Stimulated activated CD4-positive, alpha-beta T cell treated with anti-CD3 and anti-CD28 coated beads, Interleukin-12 subunit alpha, Interleukin-12 subunit beta, amount 100 ng/mL, for 24 hours (primary cell): ENCODE measurements at places on chromosomes 12 and 14.

GRCh38 chr14:79373451-79373850 is 837.9 kb downstream of the DIO2 start:
- DNase-seq, result no peak

- DNase-seq, result no peak
Measured at GRCh38 chr14:22268875-22269274, 320.1 kb downstream of the DAD1 start.

- no peak for DNase-seq
Measured at GRCh38 chr12:75702477-75703093, 191.2 kb upstream of the KRR1 start.

DNA sequence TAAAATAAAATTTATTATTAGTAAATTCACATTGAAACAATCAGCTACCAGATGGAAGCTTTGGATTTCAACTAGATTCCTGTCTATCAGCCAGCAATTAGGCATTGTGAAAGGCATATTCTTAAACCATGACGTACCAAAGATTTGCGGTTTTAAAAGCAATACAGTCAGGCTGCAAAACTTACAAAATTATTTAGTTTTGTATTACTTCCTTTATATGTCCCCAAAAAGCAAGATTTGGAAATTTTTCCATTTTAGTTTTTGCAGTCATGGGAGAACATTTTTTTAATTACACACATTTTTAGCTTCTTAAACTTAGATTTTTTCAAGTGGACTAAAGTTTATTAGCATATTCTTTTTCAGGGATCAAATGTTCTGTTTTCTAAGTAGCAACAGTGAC is 225.0 kb upstream of the KITLG start:
- no peak for DNase-seq

GRCh38 chr12:61915420-61915819 is 344.8 kb upstream of the USP15 start:
- DNase-seq, result no peak

DNA sequence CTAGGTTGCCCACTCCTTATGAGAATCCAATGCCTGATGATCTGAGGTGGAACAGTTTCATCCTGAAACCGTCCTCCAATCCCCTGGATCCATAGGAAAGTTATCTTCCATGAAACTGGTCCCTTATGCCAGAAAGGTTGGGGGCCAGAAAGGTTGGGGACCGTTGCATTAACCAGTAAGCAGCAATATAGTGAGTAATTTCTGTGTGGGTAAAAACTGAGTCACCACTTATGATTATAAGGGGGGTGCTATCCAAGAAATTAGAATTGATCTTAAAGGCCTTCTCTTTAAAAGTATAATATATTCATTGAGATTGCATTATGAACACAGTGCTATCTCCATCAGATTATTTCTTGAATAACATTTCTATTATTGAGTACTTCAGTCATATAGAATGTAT is 97.2 kb downstream of the PCNX1 start:
- no peak for DNase-seq

DNA sequence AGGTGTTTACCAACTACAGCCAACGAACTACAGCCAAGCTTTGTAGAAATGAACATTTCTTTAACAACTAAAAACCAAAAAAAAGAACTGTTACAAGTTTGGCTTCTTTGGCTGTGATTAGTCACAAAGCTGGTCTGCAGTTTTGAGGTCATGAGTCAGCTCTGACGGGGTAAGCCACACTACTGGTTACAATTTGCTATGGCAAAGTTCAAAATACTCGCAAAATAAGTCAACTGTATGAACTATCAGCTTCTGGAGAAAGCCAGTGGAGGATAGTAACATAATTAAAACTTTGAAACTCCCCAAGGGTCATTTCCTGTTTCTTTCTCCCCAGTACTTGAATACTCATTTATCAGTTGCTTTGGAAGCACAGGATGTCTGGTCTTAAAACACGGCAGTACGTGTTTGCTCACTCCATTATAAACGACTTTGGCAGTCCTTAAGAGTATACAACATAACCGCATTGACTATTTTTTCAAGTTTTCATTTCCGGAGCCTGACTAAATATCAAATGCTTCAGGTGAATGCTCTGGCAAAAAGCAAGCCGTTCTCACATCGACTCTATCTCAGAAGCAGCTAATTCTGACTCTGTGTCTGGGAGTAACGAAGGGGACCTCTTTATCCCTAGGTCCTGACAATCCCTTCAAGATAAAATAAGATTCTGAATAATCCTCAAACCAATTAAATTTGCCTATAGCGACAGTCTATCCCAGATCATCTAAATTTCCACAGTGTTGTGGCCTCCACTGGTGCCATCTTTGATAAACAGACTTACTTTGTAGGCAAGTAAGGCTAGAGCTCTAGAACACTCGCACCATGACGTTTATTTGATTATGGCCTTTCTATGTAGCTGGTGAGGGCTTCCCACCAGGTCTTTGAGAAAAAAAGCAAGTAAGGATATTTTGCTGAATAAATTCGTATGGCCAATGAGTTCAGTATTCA is 10.6 kb downstream of the PHLDA1 start:
- peak; percentile 65 for DNase-seq

DNA sequence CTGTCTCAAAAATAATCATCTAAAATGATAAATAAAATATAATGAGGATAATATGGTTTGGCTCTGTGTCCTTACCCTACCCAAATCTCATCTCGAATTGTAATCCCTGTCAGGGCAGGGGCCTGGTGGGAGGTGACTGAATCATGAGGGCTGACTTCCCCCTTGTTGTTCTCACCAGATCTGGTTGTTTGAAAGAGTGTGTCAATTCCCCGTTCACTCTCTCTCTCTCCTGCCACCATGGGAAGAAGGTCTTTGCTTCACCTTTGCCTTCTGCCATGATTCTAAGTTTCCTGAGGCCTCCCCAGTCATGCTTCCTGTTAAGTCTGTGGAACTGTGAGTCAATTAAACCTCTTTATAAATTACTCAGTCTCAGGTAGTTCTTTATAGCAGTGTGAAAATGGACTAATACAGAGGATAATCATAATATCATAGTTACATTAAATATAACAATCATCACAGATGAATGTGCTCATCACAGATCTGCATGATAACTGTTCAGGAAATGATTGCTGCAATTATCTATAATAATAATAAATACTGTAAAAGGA is 12.6 kb downstream of the EFCAB11 start:
- DNase-seq, result no peak

- no peak for DNase-seq
Measured at GRCh38 chr12:12819752-12820311, 6.7 kb downstream of the DDX47 start.

DNA sequence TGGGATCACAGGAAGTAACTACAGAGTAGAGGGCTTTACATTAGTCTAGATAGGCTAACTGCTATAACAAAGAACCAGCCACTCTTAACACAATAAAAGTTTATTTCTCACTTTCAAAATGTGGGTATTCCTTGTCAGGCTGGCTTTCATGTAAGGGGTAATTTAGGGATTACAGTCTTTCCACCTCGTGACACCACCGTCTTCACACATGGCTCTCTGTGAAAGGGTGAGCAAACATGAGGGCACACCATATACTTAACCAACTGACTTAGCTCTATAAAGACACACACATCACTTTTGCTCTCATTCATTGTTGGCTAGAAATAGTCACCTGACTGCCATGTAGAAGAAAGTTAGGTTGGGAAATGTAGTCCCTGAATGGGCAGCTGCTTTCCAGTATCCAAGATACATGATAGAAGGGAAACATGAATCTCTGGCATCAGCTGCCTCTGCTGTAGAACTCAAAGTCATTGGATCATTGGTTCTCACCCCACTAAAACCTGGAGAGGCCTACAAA is 66.1 kb upstream of the CRY1 start:
- no peak for DNase-seq

DNA sequence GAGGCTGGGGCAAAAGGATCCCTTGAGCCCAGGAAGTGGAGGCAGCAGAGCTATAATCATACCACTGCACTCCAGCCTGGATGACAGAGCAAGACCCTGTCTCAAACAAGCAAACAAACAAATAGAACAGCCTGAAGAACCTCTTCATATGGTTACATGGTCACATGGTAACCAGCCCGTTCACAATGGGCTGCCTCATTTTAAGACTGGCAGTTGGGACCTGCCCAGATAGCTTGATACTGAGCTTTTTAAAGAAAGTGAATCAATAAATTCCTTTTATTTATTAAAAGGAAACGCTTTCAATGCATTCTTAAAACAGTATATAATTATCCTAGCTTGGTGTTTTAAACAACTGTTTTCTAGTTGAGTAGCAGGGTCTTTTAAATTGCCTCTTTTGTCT is 10.5 kb downstream of the MLXIP start:
- no peak for DNase-seq

- DNase-seq, result no peak
Measured at GRCh38 chr14:101506211-101506925, 54.9 kb upstream of the DIO3 start.

DNA sequence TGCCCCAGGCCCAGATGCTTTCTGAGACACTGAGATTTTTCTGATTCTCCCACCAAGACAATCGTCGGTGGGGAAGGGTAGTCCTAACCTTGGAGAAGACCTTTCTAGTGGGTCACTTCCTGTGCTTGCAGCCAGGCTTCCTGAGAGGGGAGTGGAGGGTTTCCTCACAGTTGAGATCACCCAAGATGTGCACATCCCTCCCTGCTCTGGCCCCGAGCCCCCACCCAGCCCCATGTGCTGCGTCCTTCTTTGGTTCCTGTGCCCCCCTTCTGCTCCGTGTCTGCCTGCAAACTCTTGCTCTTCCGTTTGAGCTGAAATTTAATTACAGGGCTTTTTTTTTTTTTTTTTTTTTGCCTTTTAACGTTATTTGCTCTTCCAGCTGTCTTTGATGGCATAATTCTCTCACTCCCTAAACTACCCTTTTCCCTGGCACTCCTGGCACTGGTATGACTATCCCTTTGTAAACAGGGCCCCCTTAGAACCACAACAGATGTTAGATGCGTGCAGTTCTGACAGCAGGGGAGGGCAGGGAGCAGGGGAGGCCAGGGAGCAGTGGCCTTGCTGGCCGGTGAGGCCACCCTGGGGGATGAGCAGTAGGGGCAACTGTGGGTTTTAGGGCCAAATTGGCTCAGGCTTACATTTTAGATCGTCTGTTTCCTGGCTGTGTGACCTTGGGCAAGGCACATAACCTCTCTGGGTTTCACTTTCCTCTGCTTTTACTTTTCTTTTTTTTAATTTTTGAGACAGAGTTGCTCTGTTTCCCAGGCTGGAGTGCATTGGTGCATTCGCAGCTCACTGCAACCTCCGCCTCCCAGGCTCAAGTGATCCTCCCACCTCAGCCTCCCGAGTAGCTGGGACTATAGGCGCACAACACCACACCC is 144.5 kb downstream of the PHETA1 start:
- DNase-seq, result no peak

DNA sequence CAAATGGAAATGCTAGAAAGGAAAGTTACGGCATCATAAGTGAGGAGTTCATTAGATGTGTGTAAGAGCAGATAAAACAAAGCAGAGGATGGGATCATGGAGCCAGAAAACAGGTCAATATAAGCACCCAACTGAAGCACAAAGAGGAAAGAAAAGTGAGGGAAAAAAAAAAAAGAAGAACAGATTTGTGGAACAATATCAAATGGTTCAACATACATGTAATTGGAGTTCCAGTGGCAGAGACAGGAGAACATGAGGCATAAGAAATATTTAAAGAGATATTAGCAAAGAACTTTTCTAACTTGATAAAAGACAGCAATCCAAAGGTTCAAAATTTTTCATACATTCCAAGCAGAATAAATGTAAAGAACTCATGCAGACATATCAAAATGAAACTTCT is 54.1 kb downstream of the SPTSSA start:
- no peak for DNase-seq

- DNase-seq, result peak; percentile 54
Measured at GRCh38 chr14:91349481-91350074, 68.0 kb downstream of the CCDC88C start.

GRCh38 chr12:83465632-83466031 is 778.9 kb downstream of the TMTC2 start:
- DNase-seq, result no peak

DNA sequence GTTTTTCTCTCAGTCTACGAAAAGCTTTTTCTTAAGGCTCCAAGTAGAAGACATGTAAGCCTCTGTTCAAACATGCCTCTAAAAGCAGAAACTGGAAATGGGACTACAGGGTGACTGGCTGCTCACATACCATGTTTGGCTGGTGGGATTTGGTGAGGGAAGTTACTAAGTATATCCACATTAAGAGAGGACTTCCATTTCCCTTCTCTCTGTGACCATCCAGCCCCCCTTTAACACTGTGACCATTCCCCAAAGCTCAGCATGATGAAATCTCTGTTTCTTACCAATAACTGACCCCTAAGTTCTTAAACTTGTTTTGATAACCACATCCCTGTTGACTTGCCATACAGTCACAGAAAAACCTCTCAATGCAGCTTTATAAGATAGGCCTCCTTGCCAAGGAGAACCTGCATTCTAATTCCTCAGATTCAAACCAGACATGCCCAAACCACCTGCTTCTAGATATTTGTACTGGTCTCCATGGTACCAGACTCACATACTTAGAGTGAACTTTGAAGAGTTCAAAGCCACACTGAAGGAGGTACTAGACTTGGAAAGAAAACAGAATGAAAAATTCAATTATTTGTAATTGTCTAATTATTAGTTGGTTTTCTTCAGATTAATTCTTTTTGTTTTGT is 102.2 kb downstream of the VEZT start:
- no peak for DNase-seq

DNA sequence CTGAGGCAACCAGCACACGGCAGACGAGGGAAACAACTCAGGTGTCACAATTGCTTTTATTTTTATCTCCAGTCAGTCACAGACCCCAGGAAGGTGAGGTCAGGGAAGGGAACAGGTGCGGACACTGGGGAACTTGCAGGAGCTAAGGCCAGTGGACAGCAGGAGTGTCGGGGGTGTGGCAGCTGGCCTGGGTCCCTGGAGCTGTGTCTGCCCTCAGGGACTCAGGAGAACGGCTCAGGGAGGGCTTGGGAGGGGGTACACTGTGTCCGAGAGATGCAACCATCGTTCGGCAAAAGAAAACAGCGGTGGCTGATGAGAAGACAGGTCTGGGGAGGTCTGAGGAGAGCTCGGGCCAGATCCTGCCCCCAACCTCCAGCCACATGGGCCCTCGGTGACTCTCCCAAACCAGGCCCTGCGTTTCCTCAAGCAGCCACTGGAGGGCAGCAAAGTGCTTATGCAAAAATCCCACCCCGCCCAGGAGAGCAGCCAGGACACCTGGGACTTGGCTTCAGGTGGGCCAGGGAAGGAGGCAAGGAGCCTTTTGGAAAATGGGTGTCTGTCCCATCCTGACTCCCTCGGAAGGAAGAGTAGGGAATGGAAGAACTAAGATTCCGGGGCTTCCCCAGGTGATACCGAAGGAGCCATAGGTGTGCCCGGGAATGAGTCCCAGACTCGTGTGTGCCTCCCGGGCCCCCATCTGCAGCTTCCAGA is 24.1 kb upstream of the BCDIN3D start:
- DNase-seq, result peak; percentile 70

DNA sequence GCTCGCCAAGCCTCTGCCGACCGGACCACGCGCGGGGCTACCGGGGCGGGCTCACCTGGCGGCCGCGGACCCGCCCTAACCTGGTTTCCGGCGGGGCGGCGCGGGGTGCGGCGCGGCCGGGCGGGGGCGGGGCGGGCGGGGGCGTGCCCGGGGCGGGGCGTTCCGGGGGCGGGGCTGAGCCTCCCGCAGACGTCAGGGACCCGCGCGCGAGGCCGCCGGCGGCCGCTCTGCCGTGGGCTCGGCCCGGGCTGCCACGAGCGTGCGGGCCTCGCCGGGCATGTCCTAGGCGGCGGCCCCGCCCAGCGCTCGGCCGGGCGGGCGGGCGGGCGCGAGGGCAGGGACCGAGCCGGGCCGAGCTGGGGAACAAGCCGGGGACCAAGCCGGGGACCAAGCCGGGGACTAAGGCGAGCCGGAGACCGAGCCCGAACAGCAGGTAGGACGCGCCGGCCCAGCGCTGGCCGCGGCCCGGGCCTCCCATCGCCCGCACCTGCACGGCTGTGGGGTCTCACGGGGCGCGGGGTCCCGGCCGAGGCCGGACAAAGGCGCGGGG is at the start of gene CEP170B:
Gene CEP170B, plus strand, starts transcription at position 188 of the 550 bp plus-strand sequence. CDS start 3,183 bp downstream, outside the sequence.
- no peak for DNase-seq
